ENCODE measurements at places on chromosomes 3 and 15.

DNA sequence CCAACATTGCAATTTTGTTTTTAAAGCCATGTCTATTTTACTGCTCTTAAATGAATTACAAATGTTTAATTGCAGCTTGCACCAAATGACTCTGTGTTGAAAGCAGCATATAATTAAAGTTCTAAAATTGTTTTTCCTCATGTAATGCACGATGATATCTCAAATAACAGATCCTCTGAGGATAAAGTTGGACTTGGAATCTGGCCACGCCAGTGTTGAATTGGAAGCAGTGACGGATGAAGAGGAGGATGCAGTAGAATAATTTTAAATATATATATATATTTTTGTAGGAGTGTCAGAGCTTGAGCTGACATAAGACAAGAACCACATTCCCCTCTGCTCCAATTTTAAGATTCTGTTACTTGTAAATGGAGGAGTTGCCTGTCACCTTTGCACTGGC is 406.6 kb upstream of the DPPA4 start:
- DNase-seq = no peak

DNA sequence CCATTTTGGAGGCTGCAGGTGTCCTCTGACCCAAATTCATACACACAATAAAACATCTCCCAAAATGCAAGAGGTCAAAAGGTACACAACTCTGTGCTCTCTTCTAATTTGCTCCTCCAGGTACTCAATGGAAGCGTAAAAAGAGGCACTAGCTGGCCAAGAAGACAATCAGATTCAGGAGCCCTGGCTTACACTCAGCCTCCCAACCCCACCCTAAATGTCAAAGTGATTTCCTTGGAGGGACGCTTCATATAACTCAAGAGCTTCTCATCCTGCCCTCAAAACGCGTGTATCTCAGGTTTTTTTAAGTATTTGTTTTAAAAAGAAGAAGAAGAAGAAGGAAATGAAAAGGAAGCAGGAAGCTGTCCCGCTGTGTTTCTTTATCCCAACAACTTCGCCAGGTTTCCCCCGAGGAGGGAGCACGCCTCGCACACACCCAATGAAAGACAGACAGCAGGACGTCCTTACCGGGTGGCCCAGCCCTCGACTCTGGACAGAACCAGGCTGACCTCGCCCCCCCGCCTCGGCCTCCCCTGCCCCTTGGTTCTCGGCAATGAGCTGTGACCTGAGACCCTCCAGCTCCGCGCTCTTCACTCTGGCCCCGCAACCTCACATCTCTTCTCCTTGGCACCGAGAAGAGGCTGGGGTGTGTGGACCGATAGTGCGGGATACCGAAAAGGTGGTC is 620.7 kb upstream of the ZNF385D start:
- no peak for DNase-seq

DNA sequence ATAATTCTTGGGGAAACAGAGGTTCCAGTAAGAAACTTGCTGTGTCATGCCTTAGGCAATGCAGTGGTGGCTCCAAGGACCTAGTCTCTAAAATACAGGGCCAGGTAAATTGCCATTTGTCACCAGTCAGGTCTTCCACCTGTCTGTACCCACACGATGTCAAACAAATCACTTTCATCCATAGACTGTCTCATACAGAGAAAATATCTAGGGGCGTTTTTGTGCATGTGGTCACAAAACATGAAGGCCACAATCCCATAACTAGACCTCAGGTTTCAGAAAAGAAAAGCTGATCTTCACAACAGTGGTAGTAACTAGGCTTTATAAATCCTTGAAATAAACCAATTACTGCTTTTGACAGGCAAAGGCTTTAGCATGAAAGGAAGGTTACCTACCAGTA is 92.3 kb downstream of the SLC9A9 start:
- DNase-seq = no peak

GRCh38 chr15:70492240-70493177 is 270.8 kb downstream of the UACA start:
- peak; percentile 98 for DNase-seq

GRCh38 chr3:44055951-44056350 is 185.7 kb upstream of the TOPAZ1 start:
- DNase-seq = no peak

DNA sequence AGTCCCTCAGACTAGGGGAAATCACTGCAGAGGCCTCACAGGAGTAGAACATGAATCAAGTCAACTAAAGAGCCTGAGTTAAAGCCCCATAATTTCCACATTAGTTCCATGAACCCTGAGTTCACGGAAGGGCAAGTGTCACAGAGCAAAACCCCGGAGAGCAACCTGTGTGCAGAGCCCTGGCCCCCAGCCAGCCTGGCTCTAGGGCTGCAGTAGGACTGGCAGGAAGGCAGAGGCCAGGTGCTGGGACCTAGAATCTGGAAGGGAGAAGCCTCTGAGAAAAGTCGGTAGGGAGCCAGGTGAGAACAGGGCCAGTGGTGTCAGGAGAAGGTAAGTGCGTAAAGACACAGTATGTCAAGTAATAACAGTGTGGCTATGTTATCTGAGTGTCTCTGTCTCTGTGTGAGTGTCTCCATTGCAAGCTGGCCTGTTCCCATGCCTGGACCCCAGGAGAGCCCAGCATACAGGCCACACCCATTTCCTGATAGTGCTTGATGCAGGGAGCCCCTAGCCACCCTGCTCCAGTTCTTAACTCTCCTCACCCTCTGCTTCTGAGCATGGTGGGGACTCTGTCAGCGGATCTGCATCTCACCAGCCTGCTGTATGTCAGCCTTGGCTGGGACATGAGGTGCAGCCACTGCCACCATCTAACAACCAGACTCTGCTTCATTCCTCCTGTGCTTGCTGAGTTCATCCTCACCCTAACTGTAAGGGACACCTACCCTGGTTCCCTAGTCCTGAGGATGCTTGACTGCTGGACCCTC is 11.3 kb upstream of the MANF start:
- DNase-seq = no peak

GRCh38 chr15:69757186-69757585 is 304.6 kb downstream of the RPLP1 start:
- DNase-seq = no peak

- DNase-seq = no peak
These were observed 315.6 kb downstream of the EDEM1 start for GRCh38 chr3:5503136-5503535.

DNA sequence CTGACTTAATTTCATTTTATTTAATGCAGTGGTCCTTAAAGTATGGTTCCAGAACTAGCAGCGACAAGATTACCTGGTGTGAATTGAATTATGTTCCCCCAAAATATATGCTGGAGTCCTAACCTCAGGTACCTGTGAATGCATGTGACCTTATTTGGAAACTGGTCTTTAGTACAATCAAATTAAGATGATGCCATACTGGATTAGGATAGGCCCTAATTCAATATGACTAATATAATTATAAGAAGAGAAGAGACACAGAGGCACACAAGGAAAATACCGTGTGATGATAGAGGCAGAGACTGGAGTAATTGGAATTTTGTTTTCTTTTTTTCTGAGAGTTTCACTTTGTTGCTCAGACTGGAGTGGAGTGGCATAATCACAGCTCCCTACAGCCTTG is 12.6 kb upstream of the SPATA16 start:
- no peak for DNase-seq

DNA sequence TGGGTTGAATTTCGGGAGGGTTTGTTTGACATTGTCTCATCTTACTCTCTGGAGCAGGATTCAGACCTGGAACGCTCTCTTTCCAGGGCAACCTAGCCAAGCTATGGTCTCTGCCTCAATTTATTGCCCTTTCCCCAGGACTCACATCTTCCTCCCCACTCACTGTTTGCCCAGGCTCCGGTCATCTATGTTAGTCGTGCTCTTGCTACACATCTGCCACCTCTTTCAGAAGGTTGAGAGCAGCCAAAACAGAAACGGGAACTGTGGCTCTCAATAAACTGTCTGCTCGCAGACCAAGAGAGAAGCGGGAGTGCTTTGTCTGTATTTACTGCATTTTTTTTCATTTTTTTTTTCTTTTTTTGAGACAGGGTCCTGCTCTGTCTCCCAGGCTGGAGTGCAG is 81.6 kb downstream of the ST6GAL1 start:
- DNase-seq = no peak

DNA sequence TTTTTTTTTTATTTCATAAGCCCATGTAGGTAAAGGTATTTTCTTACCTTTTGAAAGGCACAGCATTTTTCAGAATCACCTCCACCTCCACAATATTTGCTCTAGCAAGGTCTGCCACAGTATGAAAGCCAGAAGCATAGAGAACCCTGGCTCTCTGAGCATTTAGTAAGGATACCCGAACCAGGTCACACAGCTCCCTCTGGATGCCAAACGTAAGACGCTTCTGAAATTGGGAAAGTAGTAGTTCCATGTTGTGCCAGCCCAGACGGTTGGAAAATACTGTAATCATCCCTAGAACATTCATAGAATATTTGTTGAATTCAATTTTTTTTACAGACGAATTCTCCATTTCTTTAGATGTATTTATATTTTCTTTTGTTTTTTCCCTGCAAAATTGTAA is 52.4 kb downstream of the POLQ start:
- DNase-seq = peak; percentile 44

DNA sequence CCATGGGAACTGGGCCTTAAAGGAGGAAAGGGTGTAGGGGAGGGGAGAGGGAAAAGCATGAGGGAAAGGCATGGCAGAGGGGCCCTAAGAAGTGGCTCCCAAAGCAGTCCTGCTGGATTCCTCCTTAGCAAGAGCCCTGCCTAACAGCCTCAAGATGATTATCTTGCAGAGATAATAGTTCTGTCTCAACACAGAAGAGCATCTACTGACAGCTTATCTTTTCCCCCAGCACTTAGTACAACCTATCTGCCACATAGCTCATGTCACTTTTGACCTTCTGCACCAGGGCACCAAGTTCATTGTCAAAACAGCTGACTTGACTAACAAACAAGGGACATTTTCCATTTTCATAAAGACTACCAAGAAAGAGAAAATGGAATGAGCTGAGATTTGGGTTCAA is 86.3 kb downstream of the ANP32A start:
- DNase-seq = no peak

- no peak for DNase-seq
These were observed 208.0 kb upstream of the EOMES start for GRCh38 chr3:27930052-27930602.

- DNase-seq = peak; percentile 9
These were observed 199.8 kb downstream of the TCF12 start for GRCh38 chr15:57118013-57118799.

DNA sequence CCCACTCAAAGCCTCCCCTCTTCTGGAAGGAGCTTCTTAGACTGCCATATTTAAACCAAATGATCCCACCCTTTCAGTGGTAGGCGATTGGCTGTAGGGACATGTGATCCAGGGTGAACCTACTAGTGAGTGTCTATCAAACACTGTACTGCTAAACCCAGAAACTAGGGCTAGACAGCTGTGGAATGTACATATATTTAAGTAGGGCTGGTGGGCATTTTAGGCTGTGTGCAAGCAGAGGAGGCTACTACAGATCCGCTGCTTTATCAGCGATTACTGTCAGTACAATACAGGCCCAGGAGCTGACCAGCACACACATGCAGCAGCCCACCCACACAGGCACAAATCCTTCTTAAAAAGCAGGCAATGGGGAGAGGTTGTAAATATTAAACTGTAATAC is 15.4 kb upstream of the LARP6 start:
- no peak for DNase-seq

DNA sequence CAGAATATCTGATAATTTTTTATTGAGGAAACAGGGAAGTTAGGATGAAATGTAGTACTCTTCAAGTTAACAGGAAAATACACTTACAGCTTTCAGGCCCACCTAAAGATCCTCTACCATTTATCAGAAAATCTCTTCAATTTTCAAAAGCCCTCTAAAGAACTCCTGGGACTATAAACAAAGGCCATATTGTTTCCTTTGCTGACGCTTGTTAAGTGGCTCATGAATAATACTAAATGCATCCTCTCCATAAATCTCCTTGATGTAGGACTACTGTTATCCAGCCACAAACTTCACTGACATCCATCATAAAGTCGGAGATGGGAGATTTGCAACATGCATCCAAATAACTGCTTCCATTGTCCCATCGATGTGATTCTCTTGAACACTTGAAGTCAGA is 326.5 kb downstream of the ZIC1 start:
- no peak for DNase-seq

DNA sequence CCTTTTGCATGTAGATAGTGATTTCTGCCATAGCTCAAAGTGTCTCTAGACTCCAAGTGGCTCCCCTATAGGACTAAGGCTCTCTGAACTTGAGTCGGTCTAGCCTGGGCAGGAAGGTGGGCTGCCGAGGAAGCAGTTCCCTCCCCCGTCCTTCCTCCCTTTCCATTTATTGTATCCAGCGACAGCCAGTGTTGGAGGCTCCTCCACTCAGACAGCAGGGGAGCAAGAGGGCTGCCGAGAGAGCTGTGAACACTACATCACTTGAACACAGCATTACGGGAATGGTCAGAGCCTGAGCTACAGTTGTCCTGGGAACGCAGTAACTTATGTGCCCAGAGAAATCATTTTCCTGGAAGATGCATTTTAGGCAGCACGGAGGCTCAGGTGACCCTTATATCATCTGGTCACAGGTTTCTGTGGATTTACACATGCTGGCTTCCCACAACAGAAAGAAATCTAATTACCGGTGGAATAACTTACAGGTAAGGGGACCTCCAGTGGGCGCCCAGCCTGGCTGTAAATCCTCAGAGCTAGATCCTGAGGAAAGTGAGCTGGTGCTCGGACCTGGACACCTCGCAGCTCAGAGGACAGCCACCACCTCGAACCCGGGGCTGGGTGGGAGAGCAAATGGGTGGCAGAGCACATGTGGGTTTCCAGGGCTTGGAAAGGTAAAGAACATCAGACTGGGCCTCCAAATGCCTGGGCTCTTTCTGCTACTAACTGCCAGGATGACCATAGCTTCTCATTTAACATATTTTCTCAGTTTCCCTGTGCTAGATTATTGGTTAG is 197.1 kb downstream of the UACA start:
- DNase-seq = no peak

DNA sequence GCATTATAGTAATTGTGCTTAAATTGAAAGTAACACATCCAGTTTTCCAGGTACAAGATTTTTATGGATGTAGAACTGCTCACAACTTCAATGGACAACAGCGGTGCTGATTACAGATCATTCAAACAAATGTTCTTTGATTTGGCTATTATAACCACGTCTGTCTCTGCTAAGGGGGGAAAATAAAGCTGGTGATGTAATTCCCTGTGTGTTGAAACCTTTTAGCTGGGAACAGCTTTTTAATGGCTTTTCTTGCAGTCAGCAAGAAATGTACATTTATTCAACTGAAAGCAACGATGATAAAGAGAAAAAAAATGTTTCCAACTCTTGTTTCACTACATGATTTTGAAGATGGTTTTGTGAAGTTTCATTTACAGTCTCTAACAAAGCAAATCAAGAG is 431.9 kb upstream of the AGTR1 start:
- no peak for DNase-seq
